ENCODE measurements at places on chromosomes 2 and 18.

GRCh38 chr2:172791953-172792352, 56.3 kb downstream of the RAPGEF4 start:
- DNase-seq, result no peak

DNA sequence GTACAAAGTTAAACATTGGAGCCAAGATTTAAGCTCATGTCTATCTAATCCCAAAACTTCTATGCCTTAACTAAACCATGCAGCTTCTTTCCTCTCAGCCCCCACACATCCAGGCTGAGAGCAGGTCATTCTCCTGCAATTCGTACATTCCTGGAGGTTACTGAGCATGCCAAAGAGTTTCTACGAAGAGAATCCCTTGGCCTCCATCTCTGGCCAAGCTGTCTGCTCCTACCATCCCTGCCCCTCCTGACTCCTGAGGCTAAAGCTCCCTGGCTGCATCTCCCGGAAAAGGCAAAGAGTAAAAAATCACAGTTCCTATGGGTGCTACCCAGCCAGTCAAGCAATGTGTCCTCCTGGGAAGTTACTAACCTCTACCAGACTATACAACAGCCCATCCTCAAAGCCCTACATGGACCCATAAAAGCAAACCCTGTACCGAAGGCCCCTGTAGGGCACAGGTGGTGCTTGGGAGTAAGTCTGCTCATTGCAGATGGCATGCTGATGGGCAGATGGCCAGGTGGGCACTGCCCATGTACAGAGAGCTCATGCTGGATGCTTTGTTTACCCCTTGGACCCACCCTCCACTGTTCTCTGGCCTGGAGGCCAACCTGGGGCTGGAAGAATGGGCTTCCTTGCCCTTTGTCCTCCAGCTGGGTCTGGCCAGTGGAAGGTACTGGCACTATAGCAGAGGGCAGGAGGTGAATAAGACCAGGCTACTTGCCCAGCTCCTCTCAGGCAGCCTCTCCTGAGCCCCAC, 99.5 kb downstream of the TTC32 start:
- DNase-seq, result no peak

- DNase-seq, result no peak
Measured at GRCh38 chr2:102005989-102006885, 14.5 kb downstream of the IL1R2 start.

- no peak for DNase-seq
Measured at GRCh38 chr2:21422724-21423522, 299.2 kb downstream of the TDRD15 start.

DNA sequence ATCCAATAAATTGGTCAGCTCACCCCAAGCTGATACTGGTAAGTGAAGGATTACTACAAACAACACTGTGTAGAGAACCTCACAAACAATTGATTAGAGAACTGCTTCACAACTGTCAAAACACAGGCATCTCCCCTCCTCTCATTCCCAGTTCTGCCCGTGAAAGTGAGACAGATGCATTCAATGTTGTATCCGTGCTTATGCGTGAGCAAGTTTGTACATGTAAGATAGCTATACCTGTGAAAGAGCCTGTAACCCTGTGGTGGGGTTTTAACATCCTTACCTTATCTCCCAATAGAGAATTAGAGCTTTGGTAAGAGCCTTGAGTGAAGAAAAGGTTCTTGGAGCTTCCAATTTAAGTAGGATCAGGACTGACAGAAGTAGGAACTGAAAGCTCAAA, 9.1 kb downstream of the MARCHF4 start:
- DNase-seq, result no peak

DNA sequence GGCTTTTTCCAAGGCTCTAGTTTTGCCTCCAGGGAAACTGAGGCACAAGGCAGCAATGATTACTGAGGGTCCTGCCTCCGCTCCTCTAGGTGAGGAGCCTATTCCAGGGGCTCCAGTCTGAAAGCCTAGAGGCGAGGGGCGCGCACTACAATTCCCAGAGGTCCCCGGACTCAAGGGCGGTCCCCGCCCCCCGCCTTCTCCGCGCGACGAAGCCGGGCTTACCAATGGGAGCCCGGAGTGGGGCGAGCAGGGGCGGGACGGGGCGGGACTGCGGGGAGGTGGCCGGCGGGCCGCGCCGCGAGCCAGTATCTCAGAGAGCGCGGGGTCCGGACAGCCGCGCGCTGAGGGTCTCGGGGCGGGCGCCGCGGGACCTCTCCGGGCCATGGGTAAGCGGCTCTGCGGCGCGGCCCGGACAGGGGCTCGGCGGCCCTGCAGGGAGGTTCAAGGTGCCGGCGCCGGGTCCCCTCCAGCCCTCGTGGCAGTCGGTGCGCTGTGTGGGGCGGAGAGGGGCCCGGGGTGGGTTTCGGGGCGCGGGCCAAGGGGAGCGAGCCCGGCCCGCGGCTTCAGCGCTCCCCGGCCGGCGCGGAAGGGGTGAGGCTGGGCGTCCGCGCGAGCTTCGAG, at the start of gene ARID5A:
TSS of gene ARID5A (plus strand) at position 308 of the 621 bp plus-strand sequence. CDS start at position 383, 75 bp downstream.
- peak; percentile 63 for DNase-seq

DNA sequence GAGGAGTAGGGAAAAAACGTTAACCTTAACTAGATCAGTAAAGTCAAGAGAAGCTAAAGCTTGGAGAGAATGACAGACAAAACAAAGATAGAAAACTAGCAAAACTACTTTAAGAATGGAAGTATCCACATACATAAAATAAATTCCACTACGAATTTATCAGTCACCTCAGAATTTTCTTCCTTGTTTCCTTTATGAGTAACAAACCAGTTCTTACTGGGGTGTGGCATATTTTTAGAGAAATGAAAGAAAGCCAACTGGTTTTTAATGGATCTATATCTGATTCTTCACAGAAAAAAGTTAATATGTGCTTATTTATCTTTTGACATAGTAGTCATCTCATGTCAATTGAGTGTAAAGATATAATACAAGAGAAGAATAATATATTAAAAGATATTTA, 2033.7 kb upstream of the CELF4 start:
- no peak for DNase-seq

DNA sequence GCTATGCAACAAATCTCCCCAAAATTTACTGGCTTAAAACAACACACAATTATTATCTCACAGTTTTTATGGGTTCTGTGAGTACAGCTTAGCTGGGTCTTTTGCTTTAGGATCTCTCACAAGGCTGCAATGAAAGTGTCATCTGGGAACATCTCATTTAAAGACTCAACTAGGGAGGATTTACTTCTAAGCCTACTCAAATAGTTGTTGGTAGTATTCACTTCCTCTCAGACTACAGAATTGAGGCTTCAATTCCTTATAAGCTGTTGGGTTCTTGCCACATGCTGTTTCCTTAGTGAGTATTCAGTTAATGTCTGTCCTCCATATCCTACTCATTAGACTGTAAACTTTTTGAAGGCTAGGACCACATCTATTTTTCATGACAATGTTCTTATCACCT, 72.3 kb downstream of the MDH1 start:
- no peak for DNase-seq

GRCh38 chr2:24832931-24833701, 39.9 kb downstream of the CENPO start:
- no peak for DNase-seq

DNA sequence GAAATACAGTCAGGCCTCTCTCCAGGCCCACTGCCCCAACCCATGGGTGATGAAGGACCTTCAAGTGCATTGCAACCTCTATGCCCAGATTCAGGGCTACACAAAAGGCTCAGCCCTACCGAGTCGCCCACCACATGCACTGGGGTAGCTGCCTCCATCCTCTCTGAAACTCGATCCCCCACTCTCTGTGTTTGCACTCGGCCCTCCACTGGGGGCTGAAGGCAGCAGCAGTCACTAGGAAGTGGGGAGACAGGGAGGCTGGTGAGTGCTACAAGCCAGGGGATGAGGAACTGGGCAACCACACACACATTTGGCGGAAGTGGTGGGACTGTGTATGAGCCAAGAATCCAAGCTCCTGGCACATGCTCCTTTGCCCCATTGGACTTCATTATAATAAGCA, 94.6 kb downstream of the CERS6 start:
- no peak for DNase-seq

DNA sequence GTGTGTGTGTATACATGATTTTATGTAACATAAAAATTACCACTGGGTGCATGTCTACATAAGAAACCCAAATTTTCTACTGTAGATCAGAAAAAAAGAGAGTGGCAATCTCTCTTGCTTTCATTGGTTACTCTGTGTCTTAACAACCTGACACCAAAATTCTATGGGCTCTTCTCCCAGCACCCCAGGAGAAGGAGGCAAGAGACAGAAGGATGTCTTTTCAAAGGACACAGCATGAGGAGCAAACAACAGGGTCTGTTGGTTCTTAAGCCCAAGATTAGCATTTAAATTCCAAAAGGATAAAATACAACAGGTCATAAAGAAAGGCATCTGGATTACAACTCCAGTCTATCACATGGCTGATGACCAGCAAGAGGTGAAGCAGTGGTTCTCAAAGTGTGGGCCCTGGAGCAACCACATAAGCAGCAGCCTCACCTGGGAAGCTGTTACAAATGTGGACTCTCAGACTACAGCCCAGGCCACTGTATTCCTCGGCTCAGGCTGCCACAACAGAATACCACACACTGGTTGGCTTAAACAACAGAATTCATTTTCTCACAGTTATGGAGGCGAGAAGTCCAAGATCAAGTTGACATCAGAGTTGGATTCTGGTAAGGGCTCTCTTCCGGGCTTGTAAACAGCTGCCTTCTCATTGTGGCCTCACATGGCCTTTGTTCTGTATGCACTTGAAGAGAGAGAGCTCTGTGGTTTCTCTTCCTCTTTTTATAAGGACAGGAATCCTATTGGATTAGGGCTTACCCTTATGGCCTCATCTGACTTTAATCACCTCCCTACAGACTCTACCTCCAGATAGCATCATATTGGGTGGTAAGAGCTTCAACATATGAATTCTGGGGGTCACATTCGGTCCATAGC, 79.8 kb upstream of the RNF152 start:
- DNase-seq, result no peak

- DNase-seq, result no peak
Measured at GRCh38 chr2:69694894-69695849, 46.8 kb upstream of the ANXA4 start.

- DNase-seq, result no peak
Measured at GRCh38 chr2:160301420-160301819, 101.3 kb upstream of the ITGB6 start.

DNA sequence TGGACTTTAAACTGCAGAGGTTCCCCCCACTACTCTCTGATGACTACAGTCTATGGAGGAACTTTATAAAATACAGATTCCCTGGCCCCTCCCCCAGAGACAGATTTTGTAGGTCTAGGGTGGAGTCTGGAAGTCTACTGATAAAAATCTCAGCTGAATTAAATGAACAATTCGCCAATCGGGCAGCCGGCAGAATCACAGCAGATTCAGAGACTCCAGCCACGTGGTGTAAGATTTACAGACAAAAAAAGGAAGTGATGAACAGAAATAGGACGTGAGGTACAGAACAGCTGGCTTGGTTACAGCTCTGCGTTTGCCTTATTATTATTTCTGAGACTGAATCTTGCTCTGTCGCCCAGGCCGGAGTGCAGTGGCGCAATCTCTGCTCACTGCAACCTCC, 21.4 kb upstream of the MTA3 start:
- DNase-seq, result no peak

DNA sequence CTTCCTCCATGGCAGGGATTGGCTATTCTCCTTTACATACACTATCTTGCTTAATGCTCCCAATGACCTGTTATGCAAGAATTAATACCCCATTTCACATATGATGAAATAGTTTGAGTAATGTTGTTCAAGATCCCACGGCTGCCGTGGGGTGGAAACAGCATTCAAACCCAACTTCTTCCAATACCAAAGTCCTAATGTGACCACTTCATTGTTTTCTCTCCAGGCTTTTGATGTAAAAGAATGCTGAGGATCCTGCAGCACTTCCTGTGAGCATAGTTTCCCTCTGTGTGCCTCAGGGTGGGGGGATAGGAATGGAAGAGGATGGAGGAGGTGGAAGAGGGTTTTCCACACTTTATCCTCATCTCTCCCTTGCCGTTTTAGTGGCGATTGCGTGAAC, 199.4 kb downstream of the IRS1 start:
- no peak for DNase-seq

- no peak for DNase-seq
Measured at GRCh38 chr2:82968358-82968757, 1490.7 kb downstream of the SUCLG1 start.

- DNase-seq, result no peak
Measured at GRCh38 chr2:86360776-86361175, 23.4 kb upstream of the REEP1 start.

DNA sequence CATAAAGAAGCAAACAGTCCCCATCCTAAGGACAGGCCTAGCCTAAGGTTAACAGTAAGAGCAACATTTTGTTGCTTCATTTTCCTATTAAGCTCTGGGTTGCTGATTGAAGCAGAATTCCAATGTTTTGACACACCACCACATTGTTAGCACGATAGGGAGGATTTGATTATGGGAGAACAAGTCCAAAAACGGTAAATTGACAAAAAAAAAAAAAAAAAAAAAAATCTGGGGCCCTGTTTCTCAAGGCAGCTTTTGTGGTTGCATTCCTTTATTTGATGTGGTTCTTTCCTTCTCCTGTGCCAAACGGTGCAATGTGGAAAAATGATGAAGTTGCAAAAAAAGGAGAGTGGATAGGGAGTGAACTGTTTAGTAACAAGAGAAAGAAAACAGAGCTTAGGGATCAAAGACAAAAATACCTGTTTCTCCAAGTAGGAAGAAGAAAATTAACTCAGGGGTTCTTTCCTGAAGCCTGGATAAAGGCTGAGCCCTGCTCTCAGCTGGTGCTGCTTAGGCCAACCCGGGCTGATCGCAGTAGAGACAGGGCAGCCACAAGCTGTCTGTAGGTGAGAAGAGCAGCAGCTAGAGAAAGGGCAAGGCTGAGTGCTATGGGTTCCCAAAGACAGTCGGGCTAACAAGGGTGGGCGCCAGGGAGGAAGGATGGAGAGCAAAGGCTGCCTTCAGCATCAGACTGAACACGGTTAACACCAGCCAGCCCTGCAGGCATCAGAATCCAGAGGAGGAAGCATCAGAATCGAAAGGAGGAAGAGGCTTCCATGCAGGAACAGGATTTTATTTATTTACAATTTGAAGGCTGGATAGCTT, 167.8 kb upstream of the FOSL2 start:
- DNase-seq, result peak; percentile 22

GRCh38 chr2:33370636-33371265, 105.7 kb upstream of the RASGRP3 start:
- DNase-seq, result no peak

- no peak for DNase-seq
Measured at GRCh38 chr18:35345950-35346349, 1.7 kb upstream of the ZNF24 start.

- DNase-seq, result no peak
Measured at GRCh38 chr18:48877941-48878340, 72.8 kb downstream of the SMAD7 start.
